ENCODE measurements at places on chromosomes 11 and 22.

DNA sequence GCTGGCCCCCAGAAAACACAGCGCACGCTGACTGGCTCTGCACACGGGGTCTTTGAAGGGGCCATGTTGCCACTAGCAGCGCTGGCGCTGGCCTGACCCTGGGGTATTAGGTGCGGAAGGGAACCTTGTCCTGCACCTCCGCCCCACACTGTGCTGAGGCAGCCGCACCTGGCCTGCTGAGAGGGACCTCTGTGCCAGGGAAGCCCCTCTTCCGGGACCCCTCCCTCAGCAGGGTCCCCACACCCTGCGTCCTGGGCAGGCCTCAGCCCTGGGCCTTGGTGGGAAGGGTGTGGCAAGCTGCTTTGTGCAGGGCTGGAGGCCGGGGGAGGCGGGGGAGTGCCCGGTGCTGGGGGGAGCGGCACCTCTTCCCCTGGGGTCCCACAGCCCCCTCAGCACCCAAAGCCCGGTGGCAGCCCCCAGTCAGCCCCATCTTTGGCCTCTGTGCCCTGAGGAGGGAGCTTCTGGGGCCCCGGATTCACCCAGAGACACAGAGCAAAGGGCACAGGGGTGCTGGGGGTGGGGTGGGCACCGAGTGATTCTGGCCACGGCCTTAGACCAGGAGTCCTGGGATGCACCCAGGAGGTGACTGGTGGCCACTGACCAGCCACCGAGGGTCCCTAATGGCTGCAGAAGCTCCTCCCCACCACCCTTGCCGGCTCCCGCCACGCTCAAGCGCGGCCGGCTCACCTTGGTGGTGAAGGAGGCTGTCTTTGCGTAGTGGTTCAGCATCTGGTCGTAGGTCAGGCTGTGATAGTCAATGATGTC lies 11.4 kb downstream of the TTLL8 start:
- no peak for DNase-seq

- DNase-seq: no peak
These were observed 54.0 kb downstream of the RTN4R start for GRCh38 chr22:20213833-20214708.

GRCh38 chr11:46250745-46251052 lies 26.8 kb upstream of the CREB3L1 start:
- no peak for DNase-seq

DNA sequence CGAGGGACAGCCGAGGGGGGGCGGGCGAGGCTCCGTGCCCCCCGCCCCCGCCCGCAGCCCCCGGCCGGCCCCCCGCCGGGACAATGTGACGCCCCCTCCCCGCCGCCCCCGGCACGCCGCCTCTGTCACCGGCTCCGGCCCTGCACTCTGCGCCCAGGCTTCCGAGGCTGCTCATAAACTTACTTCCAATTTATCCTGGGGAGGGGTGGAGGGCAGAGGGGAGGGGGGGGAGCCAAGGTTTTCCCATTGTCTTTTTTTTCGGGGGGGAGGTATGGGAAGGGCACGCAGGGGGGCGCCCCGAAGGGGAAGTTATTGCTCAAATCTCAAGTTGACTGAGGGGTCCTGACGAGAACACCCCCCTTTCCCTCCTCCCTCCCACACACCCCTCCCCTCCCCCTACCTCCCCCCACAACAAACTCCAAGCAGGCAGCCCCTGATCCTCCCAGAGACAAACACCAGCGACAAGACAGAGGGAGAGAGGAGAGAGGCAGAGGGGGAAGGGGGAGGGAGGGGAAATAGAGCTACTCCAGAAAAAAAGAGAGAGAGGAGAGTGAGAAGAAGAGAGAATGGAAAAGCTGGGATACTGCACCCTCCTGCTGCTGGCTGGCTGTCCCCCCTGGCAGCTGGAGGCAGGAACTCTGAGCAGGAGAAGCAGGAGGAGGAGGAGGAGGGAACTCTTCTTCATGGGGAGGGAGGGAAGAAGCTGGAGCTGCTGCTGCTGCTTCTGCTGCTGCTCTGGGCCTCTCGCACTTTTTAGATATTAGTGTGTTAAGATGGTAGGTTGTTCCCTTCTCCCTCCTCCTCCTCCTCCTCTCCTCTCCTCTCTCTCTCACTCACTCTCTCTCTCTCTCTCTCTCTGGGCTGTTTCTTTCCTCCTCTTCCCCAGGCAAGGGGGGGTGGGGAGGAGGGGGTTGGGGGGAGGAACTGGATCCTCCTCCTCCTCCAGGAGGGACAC lies 631 bp downstream of the PHF21A start:
- no peak for DNase-seq

DNA sequence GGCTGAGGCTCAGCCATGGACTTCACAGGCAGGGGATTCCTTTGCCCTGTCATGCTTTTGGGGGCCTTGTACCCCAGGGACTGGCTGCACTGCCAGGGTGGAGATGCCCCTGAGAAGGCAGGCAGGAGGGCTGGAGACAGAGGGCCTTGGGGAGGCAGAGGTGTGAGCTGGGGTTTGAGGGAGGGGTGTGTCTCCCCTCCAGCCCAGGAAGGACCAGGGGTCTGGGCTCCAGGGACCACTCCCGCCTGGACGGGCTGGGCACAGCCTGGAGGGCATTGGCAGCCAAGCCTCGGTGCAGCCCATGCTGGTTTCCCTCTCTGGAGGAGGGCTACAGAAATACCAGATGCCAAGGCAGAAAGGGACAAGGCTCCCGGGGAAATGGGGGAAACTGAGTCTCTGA lies 19.5 kb downstream of the OTUB1 start:
- no peak for DNase-seq

DNA sequence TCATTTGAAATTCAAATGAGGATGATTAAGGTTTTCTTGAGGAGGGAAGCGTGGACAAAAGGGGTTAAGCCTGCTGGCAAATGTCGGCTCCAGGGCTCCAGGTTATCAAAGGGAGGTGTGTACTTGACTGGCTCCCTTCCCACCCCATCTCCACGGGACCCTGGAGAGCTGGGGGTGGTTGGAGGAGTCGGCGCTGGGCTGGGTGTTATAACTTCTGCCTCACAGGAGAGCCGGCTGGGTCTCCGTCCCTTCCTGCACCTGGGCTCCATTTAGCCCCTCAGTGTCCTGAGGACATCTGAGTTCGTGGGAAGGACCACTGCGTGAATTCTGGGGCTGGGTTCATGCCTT lies 15.6 kb downstream of the POU2F3 start:
- DNase-seq: no peak

- no peak for DNase-seq
These were observed 3.4 kb downstream of the SLC17A6 start for GRCh38 chr11:22341588-22341931.

DNA sequence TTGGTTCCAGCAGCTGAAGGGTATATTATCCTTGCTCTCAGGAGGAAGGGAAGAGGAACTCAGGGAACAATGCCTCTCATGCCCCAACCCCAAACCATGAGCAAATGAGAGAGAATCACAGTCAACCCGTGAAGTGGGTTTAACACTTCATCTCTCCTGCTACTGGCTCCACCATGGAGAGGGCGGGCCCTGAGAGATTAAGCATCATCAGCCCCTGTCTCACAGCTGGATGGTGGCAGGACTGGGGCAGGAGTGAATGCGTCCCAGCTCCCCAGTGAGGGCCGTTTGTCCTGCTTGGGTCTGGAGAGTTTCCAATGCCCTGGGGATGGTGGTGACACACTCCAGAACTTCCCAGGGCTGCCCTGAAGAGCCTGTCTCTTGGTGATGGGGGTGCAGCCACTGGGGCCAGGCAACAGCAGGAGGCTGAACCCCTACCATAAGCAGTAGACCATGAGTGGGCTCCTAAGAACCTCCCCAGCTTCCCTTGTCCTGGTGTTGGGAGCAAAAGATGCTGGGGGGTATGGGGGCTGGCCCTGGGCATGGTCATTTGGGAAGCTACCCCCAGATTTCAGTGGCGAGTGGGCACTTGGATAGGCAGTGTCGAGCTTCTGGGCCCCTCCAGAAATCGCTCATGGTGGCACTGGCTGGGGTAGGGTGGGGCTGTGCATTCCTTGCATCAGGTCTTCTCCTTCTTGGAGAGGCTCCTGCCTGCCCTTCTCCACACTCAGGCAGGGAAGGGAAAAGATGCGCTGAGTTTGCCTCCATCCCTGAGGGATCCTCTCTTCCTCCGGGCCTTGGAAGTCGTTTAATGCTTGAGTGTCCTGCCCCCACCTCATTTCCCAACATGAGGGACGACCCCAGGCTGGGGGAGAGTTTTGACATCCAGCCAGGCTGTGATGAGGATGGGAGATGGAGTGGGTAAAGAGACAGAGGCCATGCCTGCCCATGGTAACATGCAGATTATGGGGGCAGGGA lies 157.5 kb downstream of the ST3GAL4 start:
- no peak for DNase-seq

DNA sequence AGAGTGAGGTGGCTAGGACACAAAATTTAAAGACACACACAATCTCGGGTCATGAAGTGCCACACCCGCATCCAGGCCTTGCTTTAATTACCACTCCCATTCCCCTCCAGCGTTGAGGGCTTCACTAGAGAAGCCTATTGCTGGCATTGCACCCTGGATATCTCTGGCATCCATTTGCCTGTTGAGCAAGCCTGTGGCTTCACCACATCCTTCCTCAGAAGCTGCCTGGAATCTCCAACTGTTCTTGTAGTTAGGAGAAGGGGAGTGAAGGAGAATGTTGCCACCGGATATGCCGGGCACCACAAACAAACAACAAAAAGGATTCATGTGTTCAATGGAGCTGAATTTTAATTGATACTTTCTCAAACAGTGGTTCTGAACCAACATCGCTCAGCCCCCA lies 34.4 kb upstream of the RCN1 start:
- peak; percentile 13 for DNase-seq

DNA sequence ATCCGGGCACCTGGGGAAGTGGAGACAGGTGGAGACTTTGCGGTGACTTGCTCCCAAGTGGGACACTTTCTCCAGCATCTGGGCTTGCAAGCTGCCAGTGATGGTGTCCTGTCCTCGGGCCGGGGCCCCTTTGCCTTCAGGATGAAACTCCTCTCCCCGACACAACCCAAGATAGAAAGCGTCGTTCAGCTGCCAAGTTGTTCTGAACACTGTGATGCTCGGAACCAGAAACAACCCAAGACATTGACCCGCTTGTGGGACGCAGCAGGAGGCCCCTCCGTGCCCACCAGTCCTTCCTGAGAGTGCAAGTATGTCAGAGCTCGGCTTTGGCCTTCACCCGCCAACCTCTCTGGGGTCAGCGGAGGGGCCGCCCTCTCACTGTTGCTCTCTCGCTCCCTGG lies 31.3 kb downstream of the LINC01488 start:
- DNase-seq: no peak

- DNase-seq: no peak
These were observed 124.1 kb upstream of the CSNK2A3 start for GRCh38 chr11:11476971-11477645.

DNA sequence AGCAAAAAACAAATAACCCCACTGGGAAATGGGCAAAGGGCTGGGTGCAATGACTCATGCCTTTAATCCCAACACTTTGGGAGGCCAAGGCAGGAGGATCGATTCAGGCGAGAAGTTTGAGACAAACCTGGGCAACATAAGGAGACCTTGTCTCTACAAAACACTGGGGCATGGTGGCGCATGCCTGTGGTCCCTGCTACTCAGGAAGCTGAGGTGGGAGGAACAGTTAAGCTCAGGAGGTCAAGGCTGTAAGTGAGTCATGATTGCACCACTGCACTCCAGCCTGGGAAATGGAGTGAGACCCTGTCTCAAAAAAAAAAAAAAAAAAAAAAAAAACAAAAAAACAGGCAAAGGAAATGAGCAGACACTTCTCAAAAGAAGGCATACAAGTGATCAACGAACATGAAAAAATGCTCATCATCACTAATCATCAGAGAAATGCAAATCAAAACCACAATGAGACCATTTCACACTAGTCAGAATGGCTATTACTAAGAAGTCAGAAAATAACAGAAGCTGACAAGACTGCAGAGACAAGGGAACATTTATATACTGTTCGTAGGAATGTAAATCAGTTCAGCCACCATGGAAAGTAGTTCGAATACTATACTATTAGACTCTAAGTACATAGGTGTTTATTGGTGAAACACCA lies 48.2 kb upstream of the SMCO4 start:
- no peak for DNase-seq

DNA sequence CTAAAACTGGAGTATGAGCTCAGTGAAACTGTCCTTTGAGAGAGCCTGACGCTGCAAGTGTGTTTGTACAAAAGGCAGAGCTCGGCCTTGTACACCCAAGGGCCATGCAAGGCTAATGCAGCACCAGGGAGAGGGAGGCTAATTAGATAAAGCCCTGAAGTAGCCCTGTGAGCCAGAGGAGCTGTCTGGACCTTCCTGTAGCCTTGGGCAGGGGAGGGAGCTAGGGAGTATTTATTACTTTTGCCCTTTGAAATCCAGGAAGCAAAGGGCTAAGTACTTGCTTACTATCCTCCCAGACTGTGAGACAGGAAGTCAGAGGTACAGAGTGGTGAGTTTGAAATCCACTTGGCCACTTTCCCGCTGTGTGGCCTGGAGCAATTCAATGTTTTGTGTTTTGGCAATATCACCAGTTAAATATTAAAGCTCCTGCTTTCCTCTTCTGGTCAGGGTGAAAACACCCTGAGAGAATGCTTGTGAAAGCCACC lies 10.2 kb upstream of the LDHA start:
- DNase-seq: peak; percentile 47

- DNase-seq: no peak
These were observed 30.9 kb upstream of the CACNG2 start for GRCh38 chr22:36734171-36735058.

DNA sequence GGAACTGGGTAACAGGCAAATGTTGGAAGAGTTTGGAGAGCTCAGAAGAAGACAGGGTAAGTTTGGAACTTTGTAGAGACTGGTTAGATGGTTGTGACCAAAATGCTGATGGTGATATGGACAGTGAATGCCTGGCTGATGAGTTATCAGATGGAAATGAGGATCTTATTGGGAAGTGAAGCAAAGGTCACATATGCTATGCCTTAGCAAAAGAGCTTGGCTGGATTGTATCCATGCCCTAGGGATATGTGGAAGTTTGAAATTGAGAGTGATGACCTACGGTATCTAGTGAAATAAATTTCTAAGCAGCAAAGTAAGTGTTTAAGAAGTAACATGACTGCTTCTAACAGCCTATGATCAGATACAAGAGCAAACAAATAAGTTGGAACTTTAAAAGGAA lies 17.8 kb downstream of the BBOX1 start:
- DNase-seq: no peak

DNA sequence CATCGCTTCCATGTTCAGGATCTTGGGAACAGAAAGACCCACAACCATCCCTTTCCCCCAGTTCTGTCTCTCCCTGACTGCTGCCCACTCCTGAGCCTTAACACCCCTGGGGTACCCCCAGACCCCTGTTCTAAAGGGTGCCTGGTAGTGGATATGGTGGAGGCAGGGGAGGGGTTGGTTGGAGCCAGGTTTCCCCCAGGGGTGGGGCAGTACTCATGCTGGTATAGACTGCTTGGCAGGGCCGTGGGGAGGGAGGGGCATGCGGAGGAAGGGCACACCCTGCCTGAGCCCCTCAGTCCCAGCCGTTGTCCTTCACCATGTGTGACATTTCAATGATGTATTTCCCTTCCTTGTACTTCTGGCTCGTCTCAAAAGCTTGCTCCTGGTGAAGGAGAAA lies 4.0 kb downstream of the YPEL4 start:
- no peak for DNase-seq

GRCh38 chr11:60844045-60844869 lies 2.3 kb downstream of the CCDC86 start:
- DNase-seq: no peak

GRCh38 chr22:22870577-22871404 lies 16.8 kb upstream of the IGLL5 start:
- DNase-seq: no peak

GRCh38 chr11:126053415-126054286 lies 9.0 kb downstream of the CDON start:
- DNase-seq: no peak
